ENCODE measurements at places on chromosomes 12 and 14.

GRCh38 chr14:69052181-69052601 is 73.1 kb upstream of the ACTN1 start:
- no peak for DNase-seq

DNA sequence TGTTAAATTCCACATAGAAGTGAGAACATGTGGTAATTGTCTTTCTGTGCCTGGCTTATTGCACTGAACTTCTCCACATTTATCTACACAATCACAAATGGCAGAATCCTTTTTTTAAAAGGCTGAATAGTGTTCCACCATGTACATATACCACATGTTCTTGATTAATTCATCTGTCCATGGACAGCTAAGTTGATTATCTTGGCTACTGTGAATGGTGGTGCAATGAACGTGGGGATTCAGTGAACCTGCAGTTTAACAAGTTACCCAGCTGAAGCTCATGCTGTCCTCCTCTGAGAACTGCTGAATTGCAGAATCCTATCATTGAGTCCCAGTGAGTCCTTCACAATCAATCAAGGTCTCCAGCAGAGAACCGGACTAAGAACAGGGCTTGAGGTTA is 74.9 kb downstream of the TBK1 start:
- no peak for DNase-seq

- DNase-seq: peak; percentile 53
Measured at GRCh38 chr14:54564071-54564867, 2.7 kb upstream of the SAMD4A start.

DNA sequence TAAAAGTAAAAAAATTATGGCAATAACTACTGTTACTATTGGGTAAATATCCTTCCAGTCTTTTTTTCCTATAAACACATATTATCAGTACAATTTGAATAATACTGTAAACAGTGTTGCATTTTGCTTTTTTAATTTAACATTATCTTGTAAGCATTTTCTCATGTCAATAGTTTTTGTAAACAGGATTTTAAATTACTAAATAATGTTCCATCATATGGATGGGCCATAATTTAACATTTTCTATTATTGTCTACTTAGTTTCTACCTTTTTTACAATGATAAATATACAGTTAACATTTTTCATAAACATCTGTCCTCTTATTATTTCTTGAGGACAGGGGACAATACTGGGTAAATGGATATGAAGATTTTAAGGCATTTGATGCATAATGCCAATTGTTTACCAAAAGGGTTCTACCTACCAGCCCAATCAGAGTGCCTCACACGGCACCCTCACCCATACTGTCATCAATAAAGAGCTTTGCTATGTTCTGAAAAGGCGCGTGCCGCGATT is 759 bp upstream of the ACVR1B start:
- no peak for DNase-seq

DNA sequence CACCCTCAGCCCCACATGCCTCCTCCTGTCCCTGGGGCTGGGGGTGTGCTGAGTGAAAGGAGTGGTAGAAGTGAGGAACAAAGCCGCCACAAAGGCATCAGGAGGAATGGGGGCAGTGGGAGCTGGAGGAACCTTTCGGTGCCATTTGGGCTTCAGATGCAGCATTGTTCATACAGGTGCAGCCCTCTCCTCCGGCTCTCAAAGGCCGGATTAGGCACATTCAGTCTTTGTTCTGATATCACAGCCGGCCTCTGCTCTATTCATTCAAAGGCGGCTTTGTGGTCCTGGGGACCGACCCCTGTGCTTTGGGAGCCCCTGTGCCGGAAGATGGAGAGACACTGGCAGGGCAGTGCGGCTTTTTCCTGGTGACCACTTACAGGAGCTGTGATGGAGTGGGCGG is 53.2 kb downstream of the SMOC1 start:
- no peak for DNase-seq

- no peak for DNase-seq
Measured at GRCh38 chr14:102695167-102695555, 82.1 kb upstream of the TRAF3 start.

- DNase-seq: peak; percentile 47
Measured at GRCh38 chr12:55965941-55966407, at the start of gene PMEL. Gene PMEL, minus strand, starts transcription at chr12:55966042. Its CDS starts 31 bp downstream, at chr12:55966011.

- no peak for DNase-seq
Measured at GRCh38 chr12:114776731-114777442, 92.9 kb upstream of the TBX3 start.

GRCh38 chr12:98911396-98911795 is 266.3 kb downstream of the APAF1 start:
- DNase-seq: no peak

DNA sequence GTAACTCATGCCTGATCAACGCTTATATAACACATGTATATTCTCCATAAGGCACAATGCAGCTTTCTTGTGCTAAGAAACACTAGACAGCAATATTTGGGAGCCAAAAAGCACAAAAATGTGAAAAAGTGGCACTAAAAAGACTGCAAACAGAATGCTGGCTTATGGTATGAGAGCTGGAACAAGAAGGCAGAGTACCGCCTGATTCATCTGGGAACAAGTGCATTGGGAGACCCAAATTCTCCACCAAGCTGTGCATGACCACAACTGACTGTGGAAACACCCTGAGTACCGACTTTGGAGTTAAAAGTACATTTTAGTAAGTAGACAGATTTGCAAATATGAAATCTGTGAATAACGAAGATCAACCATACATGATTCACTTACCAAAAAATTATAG is 25.1 kb downstream of the E2F7 start:
- no peak for DNase-seq

DNA sequence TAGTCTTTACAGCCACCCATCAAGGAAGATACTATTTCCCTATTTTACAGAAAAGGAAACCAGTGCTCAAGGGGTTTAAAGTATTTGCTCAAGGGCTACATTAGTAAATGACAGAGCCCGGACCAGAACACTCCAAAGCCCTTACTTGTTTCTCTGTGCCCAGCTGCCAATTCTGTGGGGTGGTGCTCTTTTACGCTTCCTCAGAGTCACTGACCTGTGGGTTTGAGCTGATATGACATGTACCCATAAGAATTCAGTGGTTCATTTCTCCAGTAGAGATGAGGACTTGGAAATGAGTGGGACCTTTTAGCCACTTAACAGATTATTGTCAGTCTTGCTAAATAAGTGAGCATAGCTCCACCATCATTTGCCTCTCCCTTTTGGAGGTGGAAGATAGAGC is 37.4 kb upstream of the NKX2-8 start:
- no peak for DNase-seq

- no peak for DNase-seq
Measured at GRCh38 chr14:59207506-59207933, 19.1 kb downstream of the DAAM1 start.

- no peak for DNase-seq
Measured at GRCh38 chr12:49854976-49855375, 12.1 kb upstream of the BCDIN3D start.

DNA sequence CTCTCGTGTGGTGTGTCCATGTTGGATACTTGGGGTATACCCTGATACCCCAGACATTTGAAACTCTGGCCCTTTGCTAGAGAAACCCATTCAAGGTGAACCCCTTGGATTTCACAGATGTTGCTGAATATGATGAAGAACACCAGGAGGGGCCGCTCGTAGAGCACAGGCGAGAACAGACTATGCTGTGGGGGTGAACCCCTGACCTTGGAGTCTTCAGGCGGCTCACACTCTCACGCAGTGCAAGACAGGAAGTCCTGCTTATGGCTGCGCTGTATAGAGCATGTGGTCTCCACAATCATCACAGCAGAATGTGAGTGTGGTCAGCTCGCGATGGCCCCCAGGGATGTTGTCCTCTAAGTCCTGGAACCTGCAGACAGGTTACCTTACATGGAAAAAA is 60.4 kb downstream of the SLC15A4 start:
- no peak for DNase-seq

DNA sequence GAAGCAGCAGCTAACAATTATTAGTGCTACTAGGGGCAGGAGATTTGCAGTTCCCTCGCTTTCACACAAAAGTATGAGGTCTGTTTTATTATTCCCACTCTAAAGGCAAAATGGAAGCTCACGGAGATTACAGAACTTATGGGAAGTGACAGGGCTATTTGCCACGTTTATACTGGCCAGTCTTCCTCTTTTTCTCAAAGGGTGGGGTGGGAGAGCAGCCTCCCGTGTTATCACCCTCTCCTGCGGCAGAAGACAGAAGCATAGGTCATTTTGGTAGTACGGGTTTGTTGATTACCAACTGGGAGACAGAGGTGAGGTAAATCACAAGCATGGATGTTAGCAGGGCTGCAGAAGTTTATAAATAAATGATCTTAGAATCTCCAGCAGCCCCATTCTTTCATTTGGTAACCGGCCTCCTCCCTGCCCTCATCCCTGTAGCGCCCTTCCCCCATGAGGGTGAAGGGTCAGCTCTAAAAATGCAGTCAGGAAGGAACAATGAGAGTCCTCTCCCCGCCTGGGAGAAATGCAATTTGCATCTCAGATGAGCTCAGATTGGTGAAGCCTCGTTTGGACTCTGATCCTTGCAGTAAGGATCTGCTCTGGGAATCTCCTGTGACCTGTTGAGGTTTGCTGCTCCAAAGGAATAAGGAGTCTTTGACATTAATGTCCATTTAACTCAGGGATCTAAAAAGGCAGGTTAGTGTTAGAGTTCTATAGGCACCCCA is 44.7 kb upstream of the SINHCAF start:
- no peak for DNase-seq

DNA sequence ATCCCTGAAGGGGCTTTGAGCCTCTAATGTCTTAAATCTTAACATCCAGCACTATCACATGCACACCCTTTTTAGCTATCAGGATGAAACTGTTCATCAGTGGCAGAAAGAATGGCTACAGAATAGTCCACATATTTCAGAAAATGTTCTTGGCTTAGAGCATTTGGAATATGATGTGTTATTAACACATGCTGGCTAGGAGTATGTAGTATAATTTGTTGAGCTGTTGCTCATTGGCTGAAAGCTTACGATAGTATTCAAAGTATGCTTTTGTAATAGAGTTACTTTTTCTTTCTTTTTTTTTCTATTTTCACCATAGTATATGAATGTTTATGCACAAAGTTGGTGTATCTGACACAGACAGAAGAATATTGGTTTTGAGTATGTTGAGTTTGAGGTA is 55.1 kb downstream of the MNAT1 start:
- DNase-seq: no peak

DNA sequence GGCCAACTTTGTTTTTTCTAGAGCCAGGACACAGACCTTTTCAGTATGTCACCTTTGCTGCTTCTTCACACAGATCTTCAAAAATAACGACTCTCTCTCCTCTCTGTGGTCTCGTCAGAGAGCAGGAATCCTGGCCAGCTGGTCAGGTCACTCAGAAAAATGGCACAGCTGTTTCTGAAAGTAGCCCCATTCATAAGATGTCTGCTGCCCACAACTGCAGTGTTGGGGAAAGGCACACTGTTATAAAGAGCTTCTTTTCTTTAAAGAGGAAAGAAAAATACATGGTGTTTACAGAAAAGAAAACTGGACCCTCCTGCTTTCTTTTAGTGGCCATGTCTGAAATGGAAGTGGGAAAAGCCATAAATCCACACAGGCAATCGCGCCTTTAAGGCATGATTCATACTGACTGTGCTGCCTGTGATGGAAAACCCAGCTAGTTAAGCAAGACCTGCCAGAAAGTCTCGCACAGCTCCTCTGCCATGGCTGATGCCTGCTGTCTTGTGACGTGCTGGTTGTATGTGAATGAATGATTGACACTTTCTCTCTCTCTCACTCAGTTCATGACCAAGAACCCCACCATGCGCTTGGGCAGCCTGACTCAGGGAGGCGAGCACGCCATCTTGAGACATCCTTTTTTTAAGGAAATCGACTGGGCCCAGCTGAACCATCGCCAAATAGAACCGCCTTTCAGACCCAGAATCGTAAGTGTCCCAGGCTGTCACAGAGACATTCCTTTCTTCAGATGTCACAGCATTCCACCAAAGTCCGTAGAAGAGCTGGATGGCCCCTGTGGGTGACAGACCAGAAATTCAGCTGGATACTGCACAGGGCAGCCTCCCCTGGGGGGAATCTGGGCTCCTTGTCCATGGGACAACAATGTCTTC is 147.9 kb upstream of the HIF1A start:
- DNase-seq: no peak

- no peak for DNase-seq
Measured at GRCh38 chr14:93368996-93369712, 22.2 kb downstream of the COX8C start.

DNA sequence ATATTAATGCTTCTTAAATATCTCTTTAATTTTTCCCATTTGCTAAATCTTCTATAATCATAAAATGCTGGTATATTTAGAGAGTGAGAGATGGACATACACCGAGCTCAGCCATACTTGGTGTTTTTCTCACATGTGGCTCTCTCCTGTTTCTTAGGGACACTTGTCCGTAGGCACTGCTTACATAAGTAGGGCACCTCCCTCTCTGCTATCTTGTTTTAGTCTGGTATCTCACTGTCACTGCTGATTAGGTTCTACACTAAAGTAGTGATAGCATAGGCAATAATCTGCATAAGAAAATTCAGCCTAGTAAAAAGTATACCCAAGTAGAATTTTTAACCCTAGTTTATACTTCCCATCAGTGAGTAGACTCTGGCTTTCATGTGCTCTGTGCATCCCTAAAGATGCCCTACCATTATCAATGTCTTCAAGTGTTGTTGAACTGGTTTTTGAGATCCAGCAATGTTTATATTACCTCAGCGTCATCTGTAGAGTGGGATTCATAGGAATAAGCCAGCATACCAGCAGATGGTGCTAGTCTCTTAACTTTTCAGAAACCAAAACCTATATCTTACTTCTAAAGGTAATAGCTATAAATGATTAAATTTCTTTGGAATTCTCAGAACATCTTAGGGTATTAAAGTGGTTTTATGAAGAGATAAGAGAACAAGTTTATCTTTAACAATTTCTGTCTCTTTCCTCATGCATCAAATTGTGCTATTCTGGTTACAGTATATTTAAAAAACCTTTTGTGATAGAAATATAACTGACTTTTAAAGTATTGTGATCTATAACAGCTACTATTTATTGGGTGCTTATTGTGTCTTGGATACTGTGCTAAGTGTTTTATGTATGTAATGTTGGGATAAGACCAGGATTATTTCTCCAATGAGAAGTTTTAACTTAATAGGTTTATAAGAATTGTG is 32.9 kb downstream of the ARID2 start:
- peak; percentile 67 for DNase-seq

GRCh38 chr14:41749429-41749828 is 142.8 kb downstream of the LRFN5 start:
- peak; percentile 1 for DNase-seq

- DNase-seq: no peak
Measured at GRCh38 chr12:91986084-91986483, 159.6 kb downstream of the BTG1 start.

GRCh38 chr14:104378698-104379113 is 200.9 kb upstream of the C14orf180 start:
- DNase-seq: no peak

GRCh38 chr14:72463291-72463866 is 430.5 kb downstream of the DPF3 start:
- DNase-seq: no peak

- DNase-seq: peak; percentile 46
Measured at GRCh38 chr14:75138492-75138891, 11.6 kb upstream of the NEK9 start.

GRCh38 chr14:89000007-89000942 is 175.8 kb downstream of the TTC8 start:
- no peak for DNase-seq
